ENCODE measurements at places on chromosomes 13 and 19.

- peak; percentile 49 for DNase-seq
Observed at GRCh38 chr19:58033741-58034476, at the start of gene ZSCAN1. TSS of gene ZSCAN1 (plus strand) at chr19:58034025. CDS start at chr19:58037837, 3,812 bp downstream.

- no peak for DNase-seq
Observed at GRCh38 chr19:898663-899062, 5.4 kb downstream of the RNU6-9 start.

DNA sequence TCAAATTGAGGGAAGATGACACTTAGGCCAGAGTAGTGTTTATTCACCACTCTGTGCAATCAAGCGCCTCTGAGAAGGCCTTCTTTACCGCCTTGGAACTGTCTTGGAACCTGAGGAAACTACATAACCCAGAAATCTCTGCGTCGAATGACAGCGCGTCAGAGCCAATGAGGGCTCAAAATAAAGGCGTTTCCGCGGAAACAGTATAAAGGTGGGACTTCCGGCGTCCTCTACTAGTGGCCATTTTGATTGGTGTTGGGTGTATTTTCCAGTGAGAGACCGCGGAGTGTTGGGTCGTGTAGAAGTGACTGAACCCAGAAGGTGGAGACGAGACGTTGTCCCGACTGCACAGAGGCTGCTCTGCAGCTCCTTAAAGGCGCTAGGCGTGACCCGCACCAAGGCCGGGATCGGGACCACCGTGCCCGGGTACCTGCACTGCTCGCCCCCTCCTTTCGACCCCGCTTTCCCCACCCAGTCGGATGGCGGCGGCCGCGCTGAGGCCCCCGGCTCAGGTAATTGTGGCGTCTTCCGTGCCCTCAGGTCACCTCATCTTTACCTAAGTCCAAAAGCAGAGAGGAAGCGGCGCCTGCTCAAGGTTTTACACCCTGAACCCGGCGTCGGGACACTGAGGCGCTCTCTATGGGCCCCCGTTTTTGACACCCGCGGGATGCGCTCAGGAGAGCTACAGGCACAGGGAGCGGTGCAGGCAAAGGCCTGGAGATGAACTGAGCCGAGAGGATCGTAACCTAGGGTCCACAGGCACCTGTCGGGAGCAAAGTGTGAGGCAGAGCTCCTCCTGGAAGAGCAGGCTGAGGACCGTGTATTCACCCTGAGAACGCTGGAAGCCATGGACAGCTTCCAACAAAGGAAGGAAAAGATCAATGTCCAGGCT is at the start of gene ZNF776:
Gene ZNF776 (plus strand): TSS at position 236 of the 892 bp plus-strand sequence. CDS start 244 bp downstream, at position 480.
- peak; percentile 93 for DNase-seq

- DNase-seq: no peak
Observed at GRCh38 chr13:51740698-51741097, 63.3 kb downstream of the DHRS12 start.

GRCh38 chr19:18701250-18701608 is 17.7 kb downstream of the CRTC1 start:
- DNase-seq: no peak

DNA sequence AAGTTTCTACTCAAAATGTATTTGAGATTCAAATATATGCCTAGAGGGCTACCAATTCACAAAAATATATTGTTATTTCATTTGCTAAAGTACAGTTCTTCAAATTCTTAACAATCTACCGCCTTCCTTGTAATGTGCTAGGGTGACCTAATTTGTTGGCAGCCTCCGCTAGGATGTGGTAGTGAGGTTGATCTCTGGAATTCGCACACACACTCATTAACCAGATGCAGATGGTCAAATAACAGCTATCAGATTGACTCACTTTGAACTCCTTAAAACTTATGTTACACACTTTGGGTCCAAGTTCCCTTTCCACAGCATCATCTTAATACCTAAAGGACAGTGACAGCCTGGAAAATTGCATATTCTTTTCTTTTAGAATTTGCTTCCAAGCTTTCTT is 367.3 kb downstream of the DCT start:
- no peak for DNase-seq

DNA sequence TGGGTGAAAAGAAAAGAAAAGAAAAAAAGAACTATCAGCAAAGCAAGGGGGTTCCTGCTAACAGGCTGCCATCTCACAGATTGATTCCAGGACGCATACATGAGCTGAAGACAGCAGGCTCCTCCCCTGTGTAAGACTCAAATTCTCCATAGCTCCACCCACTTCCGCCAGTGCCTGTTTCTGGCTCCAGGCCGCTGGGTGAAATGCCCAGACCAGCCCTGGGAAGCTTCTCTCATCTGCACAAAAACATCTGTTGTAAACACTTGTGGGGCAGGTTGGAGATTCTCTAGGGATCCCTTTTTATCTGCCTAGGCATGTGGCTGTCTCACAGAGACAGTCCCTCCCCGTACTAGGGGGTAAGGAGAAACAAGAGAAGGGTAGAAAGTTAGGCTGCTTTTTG is 1054.4 kb upstream of the SPRY2 start:
- no peak for DNase-seq

- no peak for DNase-seq
Observed at GRCh38 chr19:734716-735115, 16.2 kb upstream of the MISP start.

- no peak for DNase-seq
Observed at GRCh38 chr13:78020861-78021260, 102.2 kb upstream of the EDNRB start.

DNA sequence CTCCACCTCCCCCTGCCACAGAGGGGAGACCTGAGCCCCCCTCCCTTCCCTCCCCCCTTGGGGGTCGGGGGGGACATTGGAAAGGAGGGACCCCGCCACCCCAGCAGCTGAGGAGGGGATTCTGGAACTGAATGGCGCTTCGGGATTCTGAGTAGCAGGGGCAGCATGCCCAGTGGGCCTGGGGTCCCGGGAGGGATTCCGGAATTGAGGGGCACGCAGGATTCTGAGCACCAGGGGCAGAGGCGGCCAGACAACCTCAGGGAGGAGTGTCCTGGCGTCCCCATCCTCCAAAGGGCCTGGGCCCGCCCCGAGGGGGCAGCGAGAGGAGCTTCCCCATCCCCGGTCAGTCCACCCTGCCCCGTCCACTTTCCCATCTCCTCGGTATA is 2.4 kb upstream of the APOE start:
- DNase-seq: no peak

GRCh38 chr19:5891938-5892771 is 11.4 kb downstream of the NDUFA11 start:
- DNase-seq: peak; percentile 40

GRCh38 chr13:20636079-20636478 is 67.4 kb upstream of the IL17D start:
- no peak for DNase-seq

DNA sequence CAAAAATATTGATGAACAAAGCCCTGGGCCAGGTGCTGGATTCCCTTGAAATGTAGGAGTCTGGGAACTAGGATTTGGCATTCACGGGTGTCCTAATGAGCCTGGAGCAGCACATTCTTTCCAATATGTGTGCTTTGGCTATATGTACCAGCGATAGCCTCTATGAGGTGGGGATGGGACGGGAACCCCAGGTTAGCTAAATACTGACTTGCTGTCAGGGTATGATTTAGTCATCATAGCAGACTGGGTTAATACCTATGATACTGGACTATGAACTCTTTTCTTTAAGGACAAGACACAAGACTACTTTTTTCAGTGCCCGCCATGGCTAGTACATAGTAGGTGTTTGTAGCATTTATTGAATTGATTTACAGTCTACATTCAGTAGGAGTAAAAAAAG is 152.7 kb downstream of the KCNRG start:
- DNase-seq: no peak

DNA sequence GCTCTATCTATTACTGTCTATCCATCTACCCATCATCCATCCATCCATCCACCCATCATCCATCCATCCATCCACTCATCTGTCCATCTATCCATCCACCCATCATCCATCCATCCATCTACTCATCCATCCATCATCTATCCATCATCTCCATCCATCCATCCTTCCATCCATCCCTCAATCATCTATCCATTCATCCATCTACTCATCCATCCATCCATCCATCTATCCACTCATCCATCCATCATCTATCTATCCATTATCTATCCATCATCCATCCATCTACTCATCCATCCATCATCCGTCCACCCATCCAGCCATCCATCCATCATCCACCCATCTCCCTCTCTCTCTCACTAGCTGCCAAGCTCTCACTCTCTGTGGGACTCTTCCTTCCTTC is 13.1 kb upstream of the TIMM13 start:
- no peak for DNase-seq

- peak; percentile 26 for DNase-seq
Observed at GRCh38 chr19:44905437-44906160, at the start of gene APOE. TSS of gene APOE (plus strand) at chr19:44905796. CDS start at chr19:44906625, 829 bp downstream.

DNA sequence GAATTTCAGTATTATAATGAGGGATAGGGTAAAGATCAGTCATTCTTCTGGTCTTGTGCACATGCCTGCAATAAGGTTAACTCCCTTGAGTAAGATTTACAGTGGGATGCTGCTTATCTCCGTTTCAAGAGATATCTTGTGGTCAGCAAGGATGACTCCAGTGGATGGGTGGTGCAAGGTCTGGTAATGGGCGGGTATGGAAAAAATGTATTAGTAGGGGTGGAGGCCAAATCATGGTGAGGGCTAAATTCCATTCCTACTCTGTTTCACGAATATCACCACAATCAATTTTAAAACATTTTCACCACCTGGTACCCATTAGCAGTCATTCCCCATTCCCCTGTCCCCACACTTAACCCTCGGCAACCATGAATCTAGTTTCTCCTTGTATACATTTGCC is 40.6 kb downstream of the CCDC122 start:
- DNase-seq: no peak

GRCh38 chr19:58368561-58369360 is 6.2 kb upstream of the ZNF497 start:
- DNase-seq: no peak

DNA sequence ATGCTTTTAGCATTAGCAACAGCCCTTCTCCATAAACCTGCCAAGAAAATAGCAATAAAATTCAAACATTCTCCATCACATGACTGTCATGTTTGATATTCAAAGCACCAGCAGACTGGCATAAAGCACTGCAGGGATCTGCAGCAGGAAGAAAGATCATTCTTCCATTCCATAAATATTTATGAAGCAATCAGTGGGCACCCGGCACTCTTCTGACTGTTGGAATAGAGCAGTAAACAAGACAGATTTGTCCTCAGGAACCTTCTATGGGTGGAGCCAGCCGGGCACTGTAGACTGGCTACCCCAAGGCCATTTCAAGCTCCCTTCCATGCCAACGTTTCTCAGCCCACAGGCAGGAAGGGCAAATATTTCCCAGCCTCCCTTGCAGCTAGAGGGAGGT is 25.5 kb downstream of the PLA2G4C start:
- DNase-seq: no peak

DNA sequence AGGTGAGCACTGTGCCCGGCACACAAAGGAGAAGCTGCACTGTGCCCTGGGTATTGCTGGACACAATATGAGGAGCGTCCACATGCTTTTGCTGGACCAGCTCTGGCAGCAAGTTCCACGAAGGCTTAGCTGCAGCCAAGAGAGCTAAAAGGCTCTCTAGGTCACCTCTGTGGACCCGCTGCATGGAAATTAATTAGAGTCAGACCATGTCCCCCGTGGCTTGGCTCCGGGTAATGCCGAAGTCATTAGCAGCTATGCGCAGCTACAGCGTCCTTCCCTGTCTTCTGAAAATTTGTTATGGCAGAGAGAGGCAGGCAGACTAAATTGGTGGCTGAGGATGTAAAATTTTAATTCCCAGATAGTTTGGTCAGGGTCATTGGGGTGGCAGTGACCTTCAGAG is 271.5 kb downstream of the SLC7A1 start:
- no peak for DNase-seq

DNA sequence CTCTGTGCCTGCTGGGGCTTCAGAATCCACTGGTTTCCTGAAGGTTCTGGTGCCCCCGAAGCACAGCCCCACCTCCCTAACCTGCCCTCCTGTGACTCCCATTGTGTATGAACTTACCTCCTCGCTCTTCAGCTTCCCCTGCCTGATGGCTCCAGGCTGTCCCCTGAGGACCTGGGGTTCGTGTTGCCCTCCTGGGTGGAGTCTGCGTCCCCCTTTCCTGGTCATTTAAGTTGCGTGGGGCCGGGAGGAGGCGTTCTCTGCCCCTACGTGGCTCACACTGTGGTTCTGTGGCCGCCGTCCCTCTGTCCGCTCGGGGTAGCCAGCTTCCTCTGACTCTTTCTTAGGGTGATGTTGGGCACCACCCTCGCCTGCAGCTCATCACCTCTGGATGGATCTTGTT is 13.9 kb downstream of the TFDP1 start:
- no peak for DNase-seq

DNA sequence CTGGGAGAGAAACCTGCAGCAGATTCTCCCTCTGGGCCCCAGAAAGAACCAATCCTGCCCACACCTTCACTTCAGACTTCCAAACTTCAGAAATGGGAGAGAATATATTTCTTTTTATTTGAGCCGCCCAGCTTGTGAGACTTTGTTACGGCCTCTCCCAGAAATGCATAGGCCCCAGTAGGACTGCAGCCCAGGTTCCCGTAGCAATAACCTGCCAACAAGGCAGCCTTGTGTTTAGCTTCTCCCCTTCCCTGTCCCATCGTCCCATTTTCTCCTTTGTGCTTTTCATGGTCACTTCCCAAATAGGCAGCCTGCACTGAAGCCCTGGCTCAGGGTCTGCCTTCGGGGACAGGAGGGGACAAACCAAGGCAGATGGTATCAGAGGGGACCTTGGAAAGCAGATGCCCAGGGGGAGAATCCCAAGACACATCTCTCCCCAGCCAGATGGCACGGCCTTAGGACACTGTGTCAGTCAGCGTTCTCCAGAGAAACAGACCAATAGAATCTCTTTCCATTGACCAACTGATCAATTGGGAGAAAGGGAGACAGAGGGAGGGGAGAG is 3.7 kb upstream of the ARHGEF7 start:
- DNase-seq: no peak

- DNase-seq: no peak
Observed at GRCh38 chr13:98180092-98180491, 3.0 kb upstream of the RNF113B start.

GRCh38 chr19:51000426-51000825 is 978 bp downstream of the KLK8 start:
- no peak for DNase-seq

- no peak for DNase-seq
Observed at GRCh38 chr19:38953677-38954076, 21.9 kb downstream of the FBXO17 start.

DNA sequence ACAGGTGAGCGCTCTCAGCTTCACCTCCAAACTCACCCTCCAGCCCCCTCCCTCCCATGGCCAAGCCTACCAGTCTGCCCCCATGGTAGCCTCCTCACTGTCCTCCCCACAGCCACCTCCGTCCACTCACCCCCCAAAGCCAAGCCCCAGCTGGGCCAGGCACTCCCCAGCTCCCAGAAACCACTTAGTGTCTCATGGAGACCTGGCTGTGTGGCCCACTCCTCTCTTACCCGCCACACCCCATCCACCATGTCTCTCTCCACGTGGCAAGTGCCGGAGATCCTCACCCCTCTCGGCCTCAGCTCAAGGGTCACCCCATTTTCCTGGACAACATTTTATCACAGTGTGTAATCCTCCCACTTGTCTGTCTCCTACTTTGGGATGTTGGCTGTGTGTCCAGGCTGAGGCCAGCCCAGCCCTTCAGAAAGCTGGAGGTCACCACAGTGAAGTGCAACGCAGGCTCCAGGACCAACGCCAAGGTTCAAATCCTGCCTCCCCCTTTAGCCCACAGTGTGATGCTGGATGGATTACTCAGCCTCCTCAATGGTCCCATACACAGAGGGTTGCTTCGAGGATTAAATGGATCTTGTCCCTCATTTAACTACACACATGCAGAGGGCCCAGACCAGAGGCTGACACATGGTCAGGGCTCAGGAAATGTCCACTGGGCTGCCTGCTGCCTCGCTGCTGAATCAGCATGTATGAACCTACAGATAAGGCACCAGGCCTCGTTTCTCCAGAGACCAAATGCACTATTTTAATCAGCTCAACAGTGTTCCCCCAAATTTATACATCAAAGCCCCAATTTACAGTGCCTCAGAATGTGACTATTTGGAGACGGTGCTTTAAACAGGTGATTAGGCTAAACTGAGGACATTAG is 71.3 kb downstream of the CEBPG start:
- no peak for DNase-seq

Measured in suppressor macrophage treated with lipopolysaccharide for 4 hours (primary cell).